Activated CD8-positive, alpha-beta memory T cell treated with anti-CD3 and anti-CD28 coated beads for 1 hour (primary cell): ENCODE measurements at places on chromosomes 1 and 21.
A peak's percentile ranks its signal among the peaks of the same experiment; 100 is the strongest.

GRCh38 chr1:156117414-156118176 lies 3.1 kb downstream of the LMNA start:
- DNase-seq = no peak

DNA sequence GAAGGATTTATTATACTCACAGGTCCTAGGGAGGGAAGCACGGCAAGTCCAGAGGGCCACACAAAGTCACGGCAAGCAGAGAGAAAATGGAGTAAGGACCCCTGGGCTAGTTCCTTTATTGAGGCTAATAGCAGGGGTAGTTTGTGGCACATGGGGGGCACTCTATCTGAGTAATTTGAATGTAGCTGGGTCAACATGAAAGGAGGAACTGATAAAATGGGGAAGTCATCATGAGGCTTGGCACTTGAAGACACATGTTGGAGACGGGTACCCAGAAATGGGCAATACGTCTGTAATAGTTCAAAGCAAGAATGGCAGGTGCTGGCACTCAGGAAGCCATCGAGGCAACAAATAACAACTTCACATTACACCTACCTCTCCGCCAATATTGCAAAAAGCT lies 1136.4 kb downstream of the MRPL39 start:
- DNase-seq = no peak

DNA sequence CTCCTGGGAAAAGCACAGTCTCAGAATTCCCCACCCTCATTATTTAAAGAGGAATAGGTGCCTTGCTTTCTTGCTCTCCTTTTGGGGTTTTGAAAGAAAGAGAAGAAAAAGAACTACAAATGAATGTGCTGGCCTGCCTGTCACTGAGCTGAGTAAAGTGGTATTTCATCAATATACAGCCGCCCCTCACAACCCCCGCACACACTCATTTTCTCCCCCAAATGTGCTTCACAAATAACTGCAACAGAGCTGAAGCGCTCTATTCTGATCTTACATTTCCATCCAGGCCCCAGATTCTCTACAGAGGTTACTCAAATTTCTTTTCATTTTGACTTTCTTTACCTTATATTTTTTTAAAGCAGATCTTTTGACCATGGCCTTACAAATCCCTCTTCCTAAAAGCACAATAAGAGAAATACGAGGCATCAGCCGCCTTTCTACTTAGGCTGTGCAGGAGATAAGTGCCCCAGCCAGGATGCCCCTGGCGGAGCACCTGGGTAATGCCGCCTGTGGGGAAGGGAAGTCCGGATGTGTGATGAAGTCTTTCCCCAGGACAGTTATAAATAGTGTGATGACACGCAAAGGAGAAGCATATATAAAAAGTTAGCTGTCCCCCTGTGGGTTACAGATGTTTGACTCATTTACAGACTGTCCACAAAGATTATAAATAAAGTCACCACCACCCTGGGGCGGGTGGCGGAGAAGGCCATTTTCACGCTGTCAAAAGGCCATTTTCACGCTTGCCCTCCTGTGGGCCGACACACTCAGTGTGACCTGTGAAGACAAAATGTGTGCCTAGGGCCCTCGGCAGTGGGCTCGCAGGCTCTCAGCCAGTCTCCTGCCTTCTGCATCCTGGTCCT lies 6.5 kb downstream of the KCNN3 start:
- no peak for DNase-seq

- no peak for DNase-seq
Observed at GRCh38 chr1:34994878-34995277, 9.7 kb upstream of the TMEM35B start.

DNA sequence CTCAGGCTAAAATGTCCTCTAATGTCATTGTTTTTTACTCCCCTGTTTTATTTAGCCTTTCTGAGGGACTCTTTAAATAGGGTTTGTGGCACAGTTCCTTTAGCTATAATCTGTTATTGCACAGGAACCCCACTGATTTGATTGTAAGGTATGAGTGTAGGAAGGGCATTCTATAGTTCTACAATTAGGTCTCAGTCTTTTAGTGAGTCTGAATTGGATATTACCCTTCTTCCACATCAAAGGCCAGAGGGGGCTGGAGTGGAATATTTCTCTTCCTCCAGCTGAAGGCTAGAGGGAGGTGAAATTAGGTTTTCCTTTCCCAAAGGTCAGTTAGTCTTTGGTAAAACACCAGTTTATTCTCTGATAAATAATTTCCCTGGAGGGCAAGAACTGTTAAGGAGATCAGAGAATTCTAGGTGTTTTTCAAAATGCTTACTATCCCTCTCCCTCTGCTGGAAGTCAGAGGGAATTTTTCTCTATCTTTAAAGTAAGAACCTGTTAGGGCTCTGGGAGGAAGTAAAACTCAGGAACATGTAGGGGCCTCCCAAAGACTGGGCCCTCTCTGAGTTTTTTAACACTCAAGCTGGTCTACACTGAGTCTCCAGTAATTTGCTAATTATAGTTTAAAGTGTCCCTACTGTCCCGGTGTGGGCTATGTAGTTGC lies 176.3 kb upstream of the ZNHIT6 start:
- no peak for DNase-seq

- no peak for DNase-seq
Observed at GRCh38 chr1:230250666-230251065, 175.5 kb downstream of the PGBD5 start.

DNA sequence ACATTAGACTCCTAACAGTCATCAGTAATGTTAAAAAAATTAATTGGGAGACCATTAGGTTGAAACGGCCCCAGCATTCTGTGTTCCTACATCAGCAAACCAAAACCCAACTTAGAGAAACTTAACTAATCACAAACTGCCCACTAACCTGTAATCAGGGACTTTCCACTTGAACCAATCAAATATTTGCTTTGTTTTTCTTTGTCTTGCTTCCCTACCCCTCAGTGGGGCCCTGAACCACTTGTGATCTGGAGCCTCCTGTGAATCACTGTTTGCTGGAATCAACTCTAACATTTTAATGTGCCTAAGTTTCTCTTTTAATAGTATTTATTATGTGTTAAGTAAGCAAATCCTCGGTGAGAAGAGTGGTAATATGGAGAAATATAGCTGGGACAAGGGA lies 64.0 kb downstream of the ABCA4 start:
- no peak for DNase-seq

DNA sequence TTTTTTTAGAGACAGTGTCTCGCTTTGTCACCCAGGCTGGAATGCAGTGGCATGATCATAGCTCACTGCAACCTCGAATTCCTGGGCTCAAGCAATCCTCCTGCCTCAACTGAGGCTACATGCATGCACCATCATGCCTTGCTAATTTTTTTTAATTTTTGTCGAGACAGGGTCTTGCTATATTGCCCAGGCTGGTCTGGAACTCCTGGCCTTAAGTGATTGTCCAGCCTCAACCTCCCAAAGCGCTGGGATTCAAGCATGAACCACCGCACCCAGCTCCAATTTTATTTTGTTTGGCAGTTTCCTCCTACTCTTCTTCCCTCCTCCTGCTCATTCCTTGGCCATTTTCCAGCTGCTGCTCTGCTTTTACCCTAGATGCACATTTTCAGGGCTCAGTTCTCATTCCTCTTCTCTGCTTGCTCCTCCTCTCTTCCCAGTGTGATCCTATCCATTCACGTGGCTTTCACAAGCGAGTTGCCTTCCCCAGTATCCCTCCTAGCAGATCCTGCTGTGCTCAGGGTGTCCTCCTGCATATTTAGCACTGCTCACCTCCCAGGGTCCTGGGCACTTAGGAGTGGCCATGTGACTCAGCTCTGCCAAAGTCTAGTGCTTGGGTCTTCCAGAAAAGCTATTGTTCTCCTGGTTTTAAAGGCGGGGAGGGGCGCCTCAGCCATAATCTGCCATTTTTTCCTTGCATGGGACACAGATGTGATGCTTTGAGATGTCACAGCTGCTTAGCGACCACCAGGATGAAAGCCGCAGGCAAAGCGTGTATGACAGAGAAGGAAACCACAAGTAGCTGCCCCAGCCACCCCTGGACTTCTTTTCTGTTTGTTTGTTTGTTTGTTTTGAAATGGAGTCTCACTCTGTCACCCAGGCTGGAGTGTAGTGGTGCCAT lies 33.7 kb downstream of the PSEN2 start:
- DNase-seq = no peak

DNA sequence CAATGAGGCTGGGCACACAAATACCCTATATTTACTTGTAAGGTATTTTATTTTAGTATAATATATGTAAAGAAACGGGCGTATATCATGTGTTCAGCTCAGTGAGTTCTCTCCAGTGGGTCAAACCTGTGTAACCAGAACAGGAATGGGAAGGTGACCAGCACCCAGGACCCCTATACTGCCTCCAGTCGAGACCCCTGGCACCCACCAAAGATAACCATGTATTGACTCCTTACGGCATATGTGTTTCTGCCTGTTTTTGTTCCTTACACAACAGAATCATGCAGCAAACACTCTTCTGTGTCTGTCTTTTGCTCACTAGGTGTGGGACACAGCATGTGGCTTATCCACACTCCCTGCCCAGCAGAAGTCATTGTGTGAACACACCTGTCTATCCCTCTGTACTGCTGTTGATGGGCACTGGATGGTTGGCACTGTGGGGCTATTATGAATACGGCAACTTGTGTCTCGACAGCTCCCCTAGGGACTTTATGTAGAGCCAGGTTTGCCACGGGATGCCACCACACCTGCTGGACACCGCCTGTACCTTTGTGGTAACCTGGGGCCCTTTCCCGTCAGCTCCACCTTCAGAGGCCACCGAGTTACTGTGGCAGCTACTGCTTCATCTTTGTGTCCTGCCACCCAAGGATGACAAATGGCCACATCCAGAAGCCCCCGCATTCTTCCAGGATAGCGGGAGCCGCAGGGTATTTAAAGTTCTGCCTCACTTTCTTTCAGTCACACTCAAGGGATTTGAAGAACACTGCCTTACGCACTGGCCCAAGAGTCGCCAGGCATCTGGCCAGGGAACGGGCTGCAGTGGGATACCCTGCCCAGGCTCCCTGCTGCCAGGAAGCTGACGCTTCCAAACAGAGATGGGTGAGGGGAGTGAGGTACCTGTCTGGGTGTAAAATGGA lies 23.5 kb upstream of the C2CD2 start:
- no peak for DNase-seq

DNA sequence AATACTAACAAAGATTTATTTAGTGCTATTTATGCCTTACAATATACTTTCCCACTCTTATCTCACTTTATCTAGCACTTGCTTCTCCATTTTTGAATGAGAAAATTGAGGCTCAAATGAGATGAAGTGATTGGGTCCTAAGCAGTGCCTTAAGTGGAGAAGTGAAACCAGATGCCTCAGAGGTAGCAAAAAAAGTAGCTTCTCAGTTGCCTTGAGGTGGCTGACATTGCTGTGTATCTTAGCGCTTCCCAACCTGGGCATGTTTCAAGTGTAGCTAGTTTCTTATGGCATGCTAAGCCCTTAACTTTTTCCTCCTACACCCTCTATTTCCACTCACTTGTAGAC lies 390.4 kb downstream of the OMA1 start:
- DNase-seq = no peak

DNA sequence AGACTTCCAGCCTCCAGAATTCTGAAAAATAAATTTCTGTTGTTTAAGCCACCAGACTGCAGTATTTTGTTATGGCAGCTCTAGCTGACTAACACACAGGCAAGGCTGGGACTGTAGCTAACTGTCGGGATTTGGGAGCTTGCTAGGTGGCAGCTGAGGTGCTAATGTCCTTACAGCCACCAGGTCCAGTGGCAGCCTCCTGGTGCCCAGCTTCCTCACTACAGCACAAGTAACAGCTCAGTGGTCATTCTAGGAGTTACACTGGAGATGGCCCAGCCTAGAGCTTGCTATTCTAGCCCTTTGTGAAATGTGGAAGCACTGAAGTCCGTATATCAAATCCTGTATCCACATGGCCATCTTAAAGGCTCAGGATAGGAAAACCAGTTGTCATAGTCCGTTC lies 4.3 kb upstream of the C1orf115 start:
- no peak for DNase-seq

DNA sequence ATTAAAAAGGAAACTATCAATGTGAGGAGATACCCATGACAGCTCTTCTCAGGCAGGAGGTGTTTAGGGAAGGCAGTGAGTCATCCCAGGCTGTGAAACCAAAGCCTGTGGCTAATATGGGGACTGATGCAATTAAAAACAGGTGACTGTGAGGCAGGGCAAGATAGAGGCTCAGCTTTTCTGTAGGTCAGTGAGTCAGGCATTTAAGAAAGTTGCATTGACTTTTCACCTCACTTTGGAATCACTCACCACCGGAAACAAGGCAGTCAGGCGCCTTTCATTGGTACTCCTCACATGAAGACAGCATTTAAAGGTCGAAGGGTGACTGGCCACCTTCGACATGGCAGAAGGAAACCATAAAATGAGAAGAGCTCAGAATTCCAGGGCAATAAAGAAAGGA lies 54.5 kb downstream of the PAPPA2 start:
- no peak for DNase-seq

DNA sequence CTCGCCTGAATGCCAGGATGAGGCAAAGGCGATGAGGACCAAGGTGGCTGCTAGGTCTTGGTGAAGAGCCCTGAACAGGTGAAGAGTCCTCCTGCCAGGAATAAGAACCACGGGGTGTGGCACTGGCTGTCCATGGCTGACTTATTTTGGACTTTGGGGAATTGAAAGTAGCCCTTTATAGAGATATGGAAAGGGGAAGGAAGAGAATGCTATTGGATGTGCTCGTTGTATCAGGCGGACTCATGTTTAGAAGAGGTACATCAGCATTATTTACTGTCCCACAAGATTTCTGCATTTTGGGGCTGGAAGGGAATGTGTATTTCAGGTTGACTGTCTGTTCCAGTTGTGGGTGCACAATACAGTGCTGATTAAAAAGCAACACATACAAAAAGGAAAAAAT lies 465.8 kb downstream of the DSCAM start:
- DNase-seq = no peak

GRCh38 chr1:185170291-185170848 lies 13.4 kb downstream of the SWT1 start:
- DNase-seq = peak; percentile 15

DNA sequence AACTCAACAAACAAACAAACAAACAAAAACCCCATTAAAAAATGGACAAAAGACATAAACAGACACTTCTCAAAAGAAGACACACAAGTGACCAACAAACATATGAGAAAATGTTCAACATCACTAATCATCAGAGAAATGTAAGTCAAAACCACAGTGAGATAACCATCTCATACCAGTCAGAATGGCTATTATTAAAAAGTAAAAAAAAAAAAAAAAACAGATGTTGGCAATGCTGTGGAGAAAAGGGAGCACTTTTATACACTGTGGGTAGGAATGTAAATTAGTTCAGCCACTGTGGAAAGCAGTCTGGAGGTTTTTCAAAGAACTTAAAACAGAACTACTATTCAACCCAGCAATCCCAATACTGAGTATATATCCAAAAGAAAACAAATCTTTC lies 94.7 kb downstream of the PLPP3 start:
- no peak for DNase-seq
